ENCODE measurements at places on chromosomes 11 and 22.

DNA sequence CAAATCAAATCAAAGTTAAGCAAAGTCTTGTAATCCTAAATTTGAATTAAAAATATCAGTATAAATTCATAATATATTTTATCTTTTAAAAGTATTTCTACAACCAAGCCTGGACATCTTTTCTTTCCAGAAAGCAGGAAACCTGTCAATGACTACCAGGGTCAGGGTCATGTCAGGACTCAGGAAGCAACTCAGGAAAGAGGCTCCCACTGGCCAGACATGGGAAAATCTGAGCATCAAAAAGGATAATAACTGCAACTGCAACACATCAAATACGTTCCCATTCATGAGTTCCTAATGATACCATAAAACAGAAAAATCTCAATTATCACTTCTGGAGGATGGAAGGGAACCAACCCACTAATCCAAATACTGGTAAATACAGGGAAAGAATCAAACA, 76.0 kb upstream of the GALNT18 start:
- no peak for DNase-seq

GRCh38 chr11:118527109-118527508, at the start of gene TTC36:
Gene TTC36 (plus strand): TSS chr11:118527474. CDS start chr11:118527495, 21 bp downstream.
- DNase-seq = no peak

- DNase-seq = no peak
These were observed 239.3 kb downstream of the GRIK4 start for GRCh38 chr11:120750647-120751549.

DNA sequence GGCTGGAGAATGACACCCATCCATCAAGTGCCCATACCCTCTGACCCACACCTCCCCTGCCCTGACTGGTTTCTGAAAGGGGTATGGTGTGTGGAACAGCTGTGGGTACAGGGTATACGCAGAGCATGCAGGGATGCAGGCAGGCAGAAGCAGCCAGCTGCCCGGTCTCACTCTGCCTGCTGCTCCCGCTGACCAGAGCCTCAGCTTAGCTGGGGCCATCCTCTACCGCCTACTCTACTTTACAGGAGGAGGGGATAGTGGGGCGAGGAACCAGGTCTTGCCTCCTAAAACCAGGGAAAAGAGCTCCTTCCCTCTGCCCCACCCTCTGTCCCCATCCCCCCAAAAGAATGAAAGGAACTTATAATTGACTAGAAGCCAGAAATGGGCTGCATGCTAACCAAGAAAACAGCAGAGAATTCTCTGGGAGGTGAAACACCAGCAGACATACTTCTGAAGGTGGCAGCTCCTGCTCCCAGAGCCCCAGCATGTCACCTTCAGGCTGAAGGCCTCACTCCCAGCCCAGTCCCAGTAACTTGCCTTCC, 13.0 kb upstream of the CHRM4 start:
- no peak for DNase-seq

GRCh38 chr11:24145411-24145810, 351.4 kb upstream of the LUZP2 start:
- no peak for DNase-seq

- DNase-seq = no peak
These were observed 5.1 kb downstream of the THAP7 start for GRCh38 chr22:20996598-20997535.

DNA sequence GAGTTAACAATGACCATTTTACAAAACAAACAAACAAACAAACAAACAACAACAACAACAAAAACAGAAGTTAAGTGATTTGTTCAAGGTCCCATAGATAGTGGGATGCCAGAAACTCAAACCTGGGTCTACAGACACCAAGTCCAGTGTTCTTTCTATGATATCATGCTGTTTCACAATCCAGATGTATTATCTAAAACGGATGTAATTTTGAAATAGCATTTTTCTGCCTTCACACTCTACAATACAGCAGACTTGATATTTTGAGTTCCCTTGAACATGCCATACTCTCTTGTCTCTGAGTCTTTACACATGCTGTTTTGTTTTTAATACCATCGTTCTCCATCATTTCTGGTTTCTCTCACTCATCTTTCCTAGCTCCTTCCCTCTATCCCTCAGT, 104.5 kb downstream of the RELT start:
- DNase-seq = no peak

DNA sequence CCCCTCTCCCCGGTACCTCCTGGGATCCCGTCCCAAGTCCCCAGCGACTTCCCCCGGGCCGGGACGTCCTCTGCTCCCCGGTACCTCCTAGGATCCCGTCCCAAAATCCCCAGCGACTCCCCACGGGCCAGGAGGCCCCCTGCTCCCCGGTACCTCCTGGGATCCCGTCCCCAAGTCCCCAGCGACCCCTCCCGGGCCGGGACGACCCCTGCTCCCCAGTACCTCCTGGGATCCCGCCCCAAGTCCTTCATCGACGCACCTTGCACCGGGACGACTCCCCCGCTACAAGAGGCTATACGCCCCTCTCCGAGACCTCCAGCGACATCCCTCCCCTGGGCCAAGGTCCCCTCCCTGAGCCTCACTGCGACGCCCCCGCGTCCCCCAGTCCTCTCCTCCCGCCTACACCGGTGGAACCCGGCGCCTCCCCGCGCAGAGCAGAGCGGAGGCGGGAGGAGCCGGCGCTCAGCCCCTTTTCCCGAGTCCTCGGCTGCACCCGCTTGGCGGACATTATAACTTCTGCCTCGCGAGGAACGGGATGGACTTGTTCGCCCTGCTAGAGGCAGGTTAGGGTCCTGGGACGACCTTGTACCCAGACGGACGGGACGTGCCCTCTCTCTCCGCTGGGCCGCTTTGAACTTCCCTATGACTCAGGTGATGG, 912 bp downstream of the KREMEN1 start:
- DNase-seq = no peak

GRCh38 chr11:67253872-67254624, 12.2 kb upstream of the GRK2 start:
- DNase-seq = no peak

- DNase-seq = no peak
These were observed 7.0 kb downstream of the EXPH5 start for GRCh38 chr11:108586600-108586999.

DNA sequence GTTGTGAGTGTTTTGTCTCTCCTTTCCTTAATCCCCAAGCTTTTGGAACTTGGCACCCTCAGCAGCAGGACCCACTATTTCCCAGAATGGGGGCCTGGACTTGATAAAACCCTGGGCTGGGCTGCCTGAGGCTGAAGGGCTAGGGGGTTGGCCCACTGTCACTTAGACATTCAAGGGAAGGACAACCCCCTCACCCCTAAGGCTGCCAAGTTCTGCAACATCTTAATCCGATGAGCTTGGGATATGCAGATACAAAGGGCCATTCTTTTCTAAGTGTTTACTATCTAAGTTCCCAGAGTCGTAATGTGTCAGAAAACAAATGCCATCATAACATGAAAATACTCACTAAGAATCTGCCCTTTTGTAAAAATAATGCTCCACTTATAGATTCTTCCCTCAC, 42.9 kb downstream of the IRAG1 start:
- no peak for DNase-seq

DNA sequence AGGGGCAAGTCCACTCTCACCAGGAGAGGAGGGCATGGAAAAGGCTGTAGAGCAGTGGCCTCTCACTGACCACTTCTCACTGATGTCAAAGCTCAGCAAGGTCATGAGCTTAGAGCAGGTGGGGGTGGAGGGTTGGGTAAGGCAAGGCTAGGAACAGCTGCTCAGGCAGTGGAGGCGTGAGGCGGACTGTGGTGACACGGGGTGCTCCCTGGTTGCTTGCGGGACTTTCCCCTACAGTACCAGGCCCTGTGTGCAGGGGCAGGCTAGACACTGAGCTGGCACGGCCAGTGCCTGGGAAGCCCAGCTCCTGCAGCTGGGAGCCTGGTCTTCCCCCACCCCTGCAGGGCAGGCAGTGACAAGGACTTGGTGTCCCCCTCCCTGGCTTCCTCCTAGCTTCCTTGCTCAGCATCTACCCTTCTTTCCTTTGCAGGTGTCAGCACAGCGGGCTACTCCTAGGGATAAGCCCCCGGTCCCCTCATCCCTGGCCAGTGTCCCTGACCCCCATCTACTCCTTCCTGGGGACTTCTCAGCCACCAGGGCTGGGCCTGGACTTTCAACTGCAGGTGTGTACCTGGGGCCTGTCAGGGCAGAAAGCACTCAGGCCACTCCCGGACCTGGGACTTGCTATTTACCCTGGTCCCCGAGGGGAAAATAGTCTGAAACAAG, 45.6 kb downstream of the PISD start:
- DNase-seq = no peak

- no peak for DNase-seq
These were observed 98.7 kb downstream of the WNT7B start for GRCh38 chr22:45878051-45878781.

- DNase-seq = no peak
These were observed 82.9 kb upstream of the CRTAM start for GRCh38 chr11:122755409-122755808.

GRCh38 chr22:49593509-49593908, 234.2 kb downstream of the BRD1 start:
- no peak for DNase-seq

DNA sequence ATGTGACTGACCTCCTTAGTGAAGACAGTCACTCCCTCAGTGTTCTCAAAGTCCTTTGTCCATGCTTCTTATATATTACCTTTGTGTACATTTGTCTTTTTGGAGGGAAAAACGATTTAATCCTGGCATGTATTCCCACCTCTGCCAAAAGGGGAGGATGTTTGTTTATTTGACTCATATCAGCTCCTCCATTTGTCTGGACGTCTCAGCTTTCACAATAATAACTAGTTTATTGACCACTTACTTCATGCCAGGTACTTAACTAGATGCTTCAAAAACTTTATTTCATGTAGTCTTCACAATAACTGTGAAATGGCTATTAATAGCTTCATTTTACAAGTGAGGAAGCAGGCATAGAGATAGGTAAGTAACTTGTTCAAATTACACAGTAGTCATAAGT, 5.3 kb downstream of the TBCEL start:
- DNase-seq = no peak

- no peak for DNase-seq
These were observed 21.8 kb downstream of the DHCR7 start for GRCh38 chr11:71426413-71426812.

GRCh38 chr11:14973621-14974514, 1.7 kb upstream of the CALCA start:
- no peak for DNase-seq

DNA sequence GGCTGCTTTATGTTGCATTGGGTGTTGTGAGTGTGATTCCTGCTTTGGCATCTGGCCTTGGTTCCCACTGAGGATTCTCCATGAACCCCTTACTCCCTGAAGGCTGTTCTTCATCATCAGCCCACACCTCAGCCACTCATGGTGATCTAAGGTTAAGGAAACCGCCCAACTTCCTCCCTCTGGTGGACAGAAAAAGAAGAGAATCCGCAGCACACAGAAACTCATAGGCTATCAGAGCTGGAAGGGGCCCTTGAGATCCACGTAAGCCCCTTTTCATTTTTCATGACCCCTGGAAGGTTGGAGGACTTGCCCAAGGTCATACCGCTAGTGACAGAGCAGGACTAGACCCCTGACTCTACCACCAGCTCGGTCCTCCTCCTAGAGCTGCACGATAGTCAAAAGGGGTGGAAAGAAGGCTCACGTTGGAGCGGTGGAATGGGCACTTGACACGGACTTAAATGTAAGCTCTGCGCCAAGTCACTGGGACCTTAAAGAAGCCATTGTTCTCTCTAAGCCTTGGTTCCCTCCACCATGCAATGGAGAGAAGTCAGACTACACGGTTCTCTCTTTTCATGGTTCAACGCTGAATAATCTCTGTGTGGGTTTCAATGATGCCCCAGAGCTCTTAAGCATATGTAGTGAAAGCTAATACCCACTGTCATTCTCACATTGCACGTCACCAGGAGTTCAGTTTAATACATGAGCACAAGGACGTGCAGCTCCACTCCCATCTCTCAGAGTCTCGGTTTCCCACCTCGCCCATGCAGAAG, 83.6 kb upstream of the CRTAM start:
- DNase-seq = no peak

DNA sequence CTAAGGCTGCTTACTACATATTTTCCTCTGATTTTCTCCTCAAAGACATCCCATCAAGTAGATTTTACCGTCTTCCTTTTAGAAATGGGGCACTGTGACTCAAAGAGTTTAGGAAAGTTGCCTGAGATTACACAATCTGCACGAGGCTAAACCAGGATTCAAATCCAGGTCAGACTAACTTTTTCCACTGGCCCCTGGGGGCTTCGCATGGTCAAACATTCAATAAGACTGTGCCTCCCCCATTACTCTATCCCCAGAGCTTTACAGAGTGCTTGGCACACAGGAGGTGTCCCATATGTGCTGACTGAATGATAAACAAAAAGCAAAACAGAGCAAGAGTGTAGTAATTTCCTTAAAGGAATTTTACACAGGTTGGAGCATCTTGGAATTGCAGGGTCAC, 118.1 kb upstream of the TEAD1 start:
- no peak for DNase-seq

DNA sequence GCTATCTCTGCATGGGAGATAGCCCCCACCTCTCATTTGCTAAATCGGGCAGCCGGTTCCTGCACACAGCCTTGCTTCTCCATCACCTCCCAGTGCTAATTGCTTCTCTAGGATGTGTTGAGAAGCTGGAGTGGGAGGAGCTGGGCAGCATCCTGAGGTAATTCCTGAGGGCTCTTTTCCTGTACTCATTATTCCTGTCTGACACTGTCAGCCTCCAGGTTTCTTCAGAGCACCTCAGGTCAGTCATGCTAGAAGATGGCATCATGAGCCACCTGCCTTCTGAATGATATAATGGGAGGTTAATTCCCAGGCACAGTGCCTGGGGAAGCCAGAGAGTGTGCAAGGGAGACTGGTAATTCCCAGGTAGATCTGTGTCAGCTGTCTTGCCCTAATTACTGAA, 133.0 kb downstream of the RAB38 start:
- DNase-seq = no peak

GRCh38 chr11:124582565-124582964, 12.8 kb downstream of the OR8A1 start:
- DNase-seq = no peak

GRCh38 chr11:8531312-8531711, 62.7 kb downstream of the STK33 start:
- no peak for DNase-seq

DNA sequence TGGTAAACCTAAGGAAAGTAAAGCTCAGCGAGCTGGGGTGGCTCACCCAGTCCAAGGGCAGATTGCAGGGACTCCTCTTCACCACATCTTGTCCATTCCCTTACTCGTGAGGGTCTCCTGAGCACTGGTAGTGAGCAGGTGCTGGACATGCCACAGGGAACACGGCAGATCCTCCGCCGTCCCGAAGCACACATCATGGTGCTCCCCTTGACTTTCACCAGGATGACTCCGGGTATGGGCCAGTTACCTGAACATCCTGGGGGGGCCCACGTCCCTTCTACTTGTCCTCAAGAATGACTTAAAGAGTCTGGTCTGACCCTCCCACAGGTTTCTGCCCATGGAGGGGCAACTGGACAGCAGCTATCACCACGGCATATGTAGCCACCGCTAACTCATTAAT, 8.0 kb upstream of the SF1 start:
- no peak for DNase-seq

All from activated T-helper 1 cell treated with Interleukin-2 at 50 U/mL for 16 hours (primary cell).